Epithelial cell of alveolus of lung (primary cell): ENCODE measurements at places on chromosomes 4 and X. TPM values are rescaled to one million over a fixed set of nuclear protein-coding genes. Genes with fewer than 3 reads are reported as not detected.

The RHOXF1 gene
- not detected in 2 replicates for total RNA-seq

The CXCL3 gene
- total RNA-seq, result 6.5 and 66.3 TPM in 2 replicates

The PRR32 gene
- not detected in 2 replicates for total RNA-seq

The GPC3 gene
- total RNA-seq, result 0.26 and 3.5 TPM in 2 replicates

The HHIP gene
- total RNA-seq, result 0.24 and 4.5 TPM in 2 replicates

The IL13RA2 gene
- 1.3 and 4.6 TPM in 2 replicates for total RNA-seq

The CFI gene
- total RNA-seq, result 12.2 and 18.3 TPM in 2 replicates

The CFP gene
- total RNA-seq, result 0.39 and 0.56 TPM in 2 replicates

The CDKL2 gene
- 0.26 TPM in 1 of 2 replicates, not detected in the other for total RNA-seq

The SERPINA7 gene
- not detected in 2 replicates for total RNA-seq

The ADGRA3 gene
- total RNA-seq, result 33.0 and 54.2 TPM in 2 replicates

The GAGE2A gene
- total RNA-seq, result not detected in 2 replicates

The XAGE1B gene
- total RNA-seq, result not detected in 2 replicates

The DCAF8L2 gene
- total RNA-seq, result not detected in 2 replicates

The NR3C2 gene
- total RNA-seq, result 0.24 and 1.3 TPM in 2 replicates

The UGT2B15 gene
- not detected in 2 replicates for total RNA-seq

The FSTL5 gene
- 0.13 TPM in 1 of 2 replicates, not detected in the other for total RNA-seq

The ETDA gene
- total RNA-seq, result not detected in 2 replicates

The AMTN gene
- total RNA-seq, result not detected in 2 replicates

The BMP3 gene
- total RNA-seq, result 0.08 TPM in 1 of 2 replicates, not detected in the other

The CFAP47 gene
- total RNA-seq, result not detected in 2 replicates

The SPANXD gene
- not detected in 2 replicates for total RNA-seq

The PNCK gene
- total RNA-seq, result 2.0 TPM in 1 of 2 replicates, not detected in the other

The WAS gene
- 0.13 and 0.48 TPM in 2 replicates for total RNA-seq

The NDST3 gene
- total RNA-seq, result 0.24 and 0.26 TPM in 2 replicates

The ZGRF1 gene
- 6.1 and 7.8 TPM in 2 replicates for total RNA-seq

The NR0B1 gene
- total RNA-seq, result 0.13 and 0.16 TPM in 2 replicates

The VAMP7 gene
- total RNA-seq, result 33.9 and 37.2 TPM in 2 replicates
